Stimulated activated CD4-positive, alpha-beta T cell treated with anti-CD3 and anti-CD28 coated beads, Interleukin-4, amount 100 ng/mL, for 48 hours (primary cell): ENCODE measurements at places on chromosomes 11 and 22.

GRCh38 chr11:46335890-46336562, 11.2 kb upstream of the DGKZ start:
- DNase-seq = no peak

DNA sequence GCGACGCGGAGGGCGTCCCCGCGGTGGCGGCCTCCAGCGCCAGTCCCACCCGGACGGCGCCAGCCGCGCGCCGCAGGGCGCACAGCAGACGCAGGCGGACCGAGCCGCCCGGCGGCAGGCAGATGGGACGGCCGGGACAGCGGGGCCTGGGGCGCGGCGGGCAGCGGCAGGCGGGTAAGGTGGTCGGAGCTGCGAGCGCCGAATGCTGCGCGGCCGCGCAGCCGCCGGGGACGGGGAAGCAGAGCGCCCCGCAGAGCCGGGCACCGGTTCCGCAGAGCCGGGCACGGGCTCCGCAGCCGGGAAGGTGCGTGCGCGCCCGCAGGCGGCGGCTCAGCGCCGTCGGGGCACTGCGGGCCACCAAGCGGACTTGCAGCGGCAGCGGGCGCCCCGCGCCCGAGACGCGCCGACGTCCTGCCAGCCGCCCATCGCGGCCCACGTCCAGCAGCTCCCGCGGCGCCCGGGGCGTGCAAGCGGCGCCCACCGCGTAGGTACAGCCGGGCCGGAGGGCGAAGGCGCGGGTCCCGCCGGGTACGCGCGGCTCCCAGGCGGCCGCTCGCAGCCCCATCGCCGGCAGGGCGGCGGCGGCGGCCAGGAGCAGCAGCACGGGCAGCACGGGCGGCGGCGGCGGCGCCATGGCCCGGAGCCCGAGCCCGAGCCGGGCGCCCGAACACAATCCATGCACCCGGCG, 739 bp downstream of the CELSR1 start:
- no peak for DNase-seq

DNA sequence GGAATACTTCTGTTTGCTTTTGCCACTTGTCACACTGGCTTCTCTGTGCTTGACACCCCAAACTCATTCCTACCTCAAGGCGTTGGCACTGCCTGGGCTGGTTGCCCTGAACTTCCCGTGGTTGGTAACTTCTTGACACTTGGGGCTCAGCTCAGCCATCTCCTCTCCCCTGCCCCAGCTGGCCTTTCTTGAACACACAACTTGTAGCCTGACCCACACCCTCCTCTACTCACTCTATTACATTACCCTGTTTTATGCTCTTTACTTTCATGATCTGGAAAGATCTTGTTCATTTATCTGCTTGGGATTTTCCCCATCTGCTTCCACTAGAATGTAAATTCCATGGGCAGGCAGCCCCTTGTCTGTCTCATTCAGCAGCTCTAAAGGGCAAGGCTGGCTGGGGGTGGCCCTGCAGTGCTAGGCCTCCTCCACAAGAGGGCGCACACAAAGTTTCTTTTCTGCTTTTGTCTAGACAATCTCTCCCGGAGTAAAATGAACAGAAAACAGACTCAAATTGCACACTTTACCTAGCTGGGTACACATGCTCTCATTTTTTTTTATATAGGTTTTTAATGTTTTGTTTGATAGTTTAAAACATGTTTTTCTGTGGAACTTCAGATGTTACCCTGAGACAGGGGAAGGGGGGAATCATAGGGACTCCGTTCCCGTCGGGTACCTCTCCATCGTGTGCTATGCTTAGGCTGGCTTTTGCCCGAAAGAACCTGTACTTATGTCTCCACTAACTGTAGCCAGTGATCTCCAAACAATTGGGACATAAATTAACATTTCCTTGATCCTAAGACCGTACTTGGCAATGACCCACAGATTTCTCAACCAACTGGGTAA, 16.4 kb upstream of the MRGPRX2 start:
- DNase-seq = peak; percentile 34

DNA sequence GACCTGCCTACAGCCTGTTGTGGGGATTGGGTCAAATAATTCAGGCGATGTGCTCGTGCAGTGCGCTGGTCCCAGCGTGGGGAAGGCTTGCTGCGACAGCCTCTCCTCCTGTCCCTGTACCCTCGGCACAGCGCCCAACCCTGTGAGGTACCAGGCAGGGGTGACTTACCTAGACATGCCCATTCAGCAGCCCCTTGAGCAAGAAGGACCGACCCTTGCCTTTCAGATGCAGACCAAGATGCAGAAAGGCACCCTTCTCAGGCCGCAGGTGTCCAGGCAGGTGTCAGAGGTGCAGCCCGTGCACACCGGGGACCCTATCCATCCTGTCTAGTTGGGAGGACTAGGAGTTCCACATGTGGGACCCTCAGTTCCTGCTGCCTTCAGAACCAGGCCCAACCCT, 102.7 kb downstream of the BCR start:
- DNase-seq = no peak

- DNase-seq = no peak
Observed at GRCh38 chr11:93081694-93082093, 112.2 kb downstream of the MTNR1B start.

- no peak for DNase-seq
Observed at GRCh38 chr11:20059587-20060021, 100.7 kb downstream of the DBX1 start.
